ENCODE measurements at places on chromosomes 3 and 15.

DNA sequence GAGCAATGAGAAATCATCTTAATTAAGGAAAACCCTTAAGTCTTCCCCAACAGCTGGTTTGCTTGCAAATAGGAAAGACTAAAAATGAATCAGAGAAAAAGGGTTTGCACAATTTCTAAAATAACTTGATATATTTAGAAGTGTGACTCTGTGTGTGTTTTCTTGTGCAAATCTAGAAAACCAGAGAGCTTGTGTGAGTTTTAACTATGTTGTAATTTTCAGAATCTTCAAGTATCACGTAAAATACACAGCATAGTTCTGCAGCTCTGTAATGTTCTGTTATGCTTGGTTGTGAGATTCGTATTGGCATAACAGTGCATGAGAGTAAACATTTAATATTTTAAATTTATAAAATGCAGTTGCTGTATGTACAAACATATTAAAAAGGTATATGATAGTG lies 74.7 kb upstream of the GAP43 start:
- DNase-seq = no peak

- no peak for DNase-seq
Observed at GRCh38 chr3:120066634-120067033, 27.6 kb downstream of the GSK3B start.

GRCh38 chr15:91783008-91783407 lies 70.5 kb upstream of the SLCO3A1 start:
- no peak for DNase-seq

GRCh38 chr3:185059766-185060165 lies 93.1 kb downstream of the C3orf70 start:
- DNase-seq = no peak

GRCh38 chr3:53195602-53196574 lies 34.9 kb downstream of the PRKCD start:
- peak; percentile 72 for DNase-seq

DNA sequence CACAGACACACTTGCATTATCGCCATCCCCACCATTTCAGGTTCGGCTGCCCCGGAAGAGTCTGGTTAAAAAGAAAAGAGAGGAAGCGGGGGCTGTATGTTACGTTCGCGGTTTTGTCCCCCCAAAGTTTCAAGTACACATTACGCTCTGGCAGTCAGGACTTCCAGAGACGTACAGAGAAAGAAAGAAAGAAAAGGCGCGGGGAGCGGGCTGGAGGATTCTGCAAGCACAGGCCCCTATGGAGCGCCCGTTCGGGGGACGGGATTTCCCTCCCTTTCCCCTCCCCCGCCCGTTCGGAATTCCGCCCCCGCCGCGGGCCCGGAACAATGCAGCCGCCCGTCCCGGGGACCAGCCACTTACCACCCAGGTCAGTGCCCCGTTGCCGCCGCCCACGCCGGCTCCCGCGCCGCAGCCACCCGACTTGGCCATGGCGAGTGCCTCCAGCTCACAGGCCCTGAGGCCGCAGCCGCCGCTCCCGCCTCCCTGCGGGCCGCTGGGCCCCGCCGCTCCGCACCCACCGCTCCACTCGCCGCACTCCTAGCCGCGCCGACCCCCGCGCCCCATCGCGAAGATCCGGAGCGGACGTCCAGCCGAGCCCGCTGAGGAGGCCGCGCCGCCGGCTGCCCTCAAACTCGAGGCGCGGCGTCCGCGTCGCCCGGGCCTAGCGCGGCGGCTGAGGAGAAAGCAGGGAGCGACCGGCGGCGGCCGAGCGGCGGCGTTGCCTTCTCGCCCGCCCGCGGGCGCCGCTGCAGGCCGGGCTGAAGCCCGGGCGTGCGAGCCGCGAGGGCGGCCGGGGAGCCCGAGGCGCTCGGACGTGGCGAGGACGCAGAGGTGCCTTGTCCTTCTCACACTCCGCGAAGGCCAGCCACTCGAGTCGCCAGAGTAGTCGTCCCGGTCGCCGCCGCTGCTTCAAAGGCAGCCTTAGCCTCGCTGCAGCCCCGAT lies 567 bp downstream of the TOP2B start:
- DNase-seq = peak; percentile 45

- no peak for DNase-seq
Observed at GRCh38 chr3:17032407-17033034, 147.8 kb downstream of the PLCL2 start.

- DNase-seq = no peak
Observed at GRCh38 chr3:141477224-141477623, 9.6 kb upstream of the RASA2 start.

DNA sequence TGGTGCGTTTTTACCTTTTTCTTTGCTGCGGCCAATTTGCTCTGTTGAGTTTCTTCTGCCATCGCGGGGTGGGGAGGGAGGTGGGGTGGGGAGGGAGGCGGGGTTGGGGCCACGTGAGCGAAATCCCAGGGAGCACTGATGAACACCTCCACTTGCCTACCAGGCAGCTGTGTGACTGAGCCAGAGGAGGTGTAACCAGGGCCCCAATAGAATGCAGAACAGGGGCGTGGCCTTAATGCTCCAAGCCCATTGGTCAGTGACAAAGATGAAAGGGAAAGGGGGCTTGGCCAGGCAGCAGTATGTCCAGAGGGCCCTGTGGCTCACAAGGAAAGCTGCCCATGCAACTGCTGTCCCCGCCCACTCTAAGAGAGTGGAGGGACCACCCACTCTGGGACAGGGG lies 21.4 kb upstream of the OR4F6 start:
- no peak for DNase-seq

DNA sequence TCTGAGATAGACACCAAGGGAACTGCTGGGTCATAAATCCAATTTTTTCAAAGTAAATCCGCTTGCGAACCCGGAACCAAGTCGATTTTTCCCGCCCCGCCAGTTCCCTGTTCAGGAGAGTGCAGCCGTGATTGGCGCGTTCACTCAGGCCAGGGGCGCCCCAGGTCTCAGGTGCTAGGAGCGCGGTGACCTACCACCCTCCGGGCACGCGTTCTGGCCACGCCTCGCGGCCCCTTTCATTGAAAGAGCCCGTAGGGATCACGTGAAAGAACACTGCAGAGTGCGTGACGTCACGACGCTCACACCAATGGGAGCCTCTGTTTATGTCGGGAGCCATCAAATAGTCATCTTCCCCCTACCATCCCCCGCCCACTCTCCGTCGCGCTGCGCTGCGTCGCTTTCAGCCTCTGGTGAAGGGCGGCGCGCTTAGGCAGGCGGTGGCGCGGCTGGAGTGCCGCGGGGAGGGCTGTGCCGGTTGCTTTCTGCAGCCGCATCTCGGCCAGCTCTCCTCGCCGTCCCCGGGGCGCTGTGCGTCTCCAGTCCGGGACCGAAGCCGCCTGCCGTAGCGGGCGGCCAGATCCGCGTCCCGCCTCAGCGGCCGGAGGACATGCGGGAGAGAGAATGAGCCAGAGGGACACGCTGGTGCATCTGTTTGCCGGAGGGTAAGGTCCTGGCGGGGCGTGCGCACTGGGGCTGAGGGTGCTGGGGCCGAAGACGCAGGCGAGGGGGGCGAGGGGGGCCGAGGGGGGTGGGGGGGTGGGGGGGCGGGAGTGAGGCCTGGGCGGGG lies at the start of gene SLC25A36:
Gene SLC25A36, plus strand, starts transcription at position 403 of the 787 bp plus-strand sequence. Its CDS starts 219 bp downstream, at position 622.
- DNase-seq = peak; percentile 100

GRCh38 chr15:40344217-40344616 lies 3.5 kb upstream of the CCDC9B start:
- DNase-seq = no peak

DNA sequence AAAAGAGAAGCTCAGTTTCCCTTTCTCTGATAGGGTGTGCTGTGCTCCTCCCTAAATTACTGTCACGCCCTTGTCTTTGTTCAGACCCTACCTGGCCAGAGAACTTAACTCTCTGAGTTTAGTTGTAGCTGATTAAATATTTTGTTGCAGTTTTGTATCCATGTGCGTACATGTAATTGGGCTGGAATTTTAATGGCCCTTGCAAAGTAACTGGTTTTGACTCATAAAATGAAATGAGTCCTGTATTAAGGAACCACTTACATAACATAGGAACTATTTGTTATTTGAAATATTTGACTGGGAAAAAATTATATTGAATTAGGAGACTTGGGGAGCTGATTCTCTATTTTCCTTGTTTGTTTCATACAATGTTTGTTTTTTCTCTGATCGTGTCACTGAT lies 80.2 kb downstream of the LRRK1 start:
- DNase-seq = no peak

GRCh38 chr3:115330430-115330829 lies 183.3 kb upstream of the ZBTB20 start:
- no peak for DNase-seq

GRCh38 chr15:38748710-38749109 lies 184.1 kb upstream of the RASGRP1 start:
- DNase-seq = no peak

DNA sequence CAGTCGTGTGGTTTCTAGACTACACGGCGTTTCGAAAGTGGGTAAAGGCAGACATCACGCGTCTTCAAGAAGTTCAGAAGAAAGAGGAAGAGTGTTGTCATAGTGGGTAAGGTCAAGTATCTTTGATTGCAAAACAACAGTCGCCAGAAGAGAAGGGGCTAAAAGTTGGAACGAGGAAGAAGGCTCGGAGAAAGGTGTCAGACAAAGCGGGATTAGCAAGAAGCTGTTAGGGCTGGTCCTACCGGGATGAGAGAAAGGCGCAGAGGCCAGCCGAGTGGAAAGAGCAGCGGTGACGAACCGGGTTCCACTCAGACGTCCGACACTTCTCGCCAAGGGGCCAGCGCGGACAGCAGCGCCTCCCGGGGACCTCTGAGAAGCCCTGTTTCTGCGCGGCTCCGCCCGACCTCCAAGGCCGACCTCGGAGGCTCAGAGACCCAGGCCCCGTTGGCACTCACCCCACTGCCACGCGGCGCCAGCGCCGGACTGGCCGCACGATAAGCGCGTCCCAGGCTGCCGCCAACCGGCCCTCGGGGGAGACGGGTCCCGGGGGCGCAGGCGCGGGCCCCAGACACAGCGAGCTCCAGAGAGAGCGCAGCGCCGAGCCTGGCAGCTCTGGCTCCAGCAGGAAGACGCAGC lies 436 bp downstream of the ADPGK start:
- peak; percentile 74 for DNase-seq

DNA sequence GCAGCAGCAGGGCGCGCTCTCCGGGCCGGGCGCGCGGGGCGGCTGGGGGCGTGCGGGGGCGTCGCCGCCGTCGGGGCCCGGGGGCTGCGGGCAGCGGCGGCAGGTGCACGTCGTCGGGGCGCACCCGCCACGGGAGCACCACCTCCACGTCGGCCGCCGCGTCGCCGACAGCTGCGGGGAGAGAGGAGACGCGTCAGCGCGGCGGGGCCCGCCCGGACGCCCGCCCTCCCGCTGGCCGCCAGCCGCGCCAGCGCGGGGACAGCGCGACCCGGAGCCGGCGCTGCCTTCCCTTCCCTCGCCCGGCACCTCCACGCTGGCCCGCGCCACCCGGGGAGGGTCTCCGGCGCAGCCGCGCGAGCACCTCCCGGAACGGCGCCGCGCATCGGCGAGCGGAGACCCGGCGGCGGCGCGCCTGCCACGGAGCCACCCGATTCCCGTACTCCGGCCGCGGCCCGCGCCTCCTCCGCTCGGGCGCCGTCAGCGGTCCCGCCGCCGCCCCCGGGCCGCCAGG lies 481 bp downstream of the ADAMTS17 start:
- DNase-seq = no peak

- no peak for DNase-seq
Observed at GRCh38 chr15:32991619-32992111, 202.8 kb downstream of the FMN1 start.

- DNase-seq = no peak
Observed at GRCh38 chr3:158763421-158763820, 31.2 kb upstream of the RARRES1 start.

GRCh38 chr3:194340757-194341400 lies 10.2 kb downstream of the CPN2 start:
- no peak for DNase-seq

GRCh38 chr15:68311464-68311835 lies 33.9 kb downstream of the FEM1B start:
- no peak for DNase-seq

DNA sequence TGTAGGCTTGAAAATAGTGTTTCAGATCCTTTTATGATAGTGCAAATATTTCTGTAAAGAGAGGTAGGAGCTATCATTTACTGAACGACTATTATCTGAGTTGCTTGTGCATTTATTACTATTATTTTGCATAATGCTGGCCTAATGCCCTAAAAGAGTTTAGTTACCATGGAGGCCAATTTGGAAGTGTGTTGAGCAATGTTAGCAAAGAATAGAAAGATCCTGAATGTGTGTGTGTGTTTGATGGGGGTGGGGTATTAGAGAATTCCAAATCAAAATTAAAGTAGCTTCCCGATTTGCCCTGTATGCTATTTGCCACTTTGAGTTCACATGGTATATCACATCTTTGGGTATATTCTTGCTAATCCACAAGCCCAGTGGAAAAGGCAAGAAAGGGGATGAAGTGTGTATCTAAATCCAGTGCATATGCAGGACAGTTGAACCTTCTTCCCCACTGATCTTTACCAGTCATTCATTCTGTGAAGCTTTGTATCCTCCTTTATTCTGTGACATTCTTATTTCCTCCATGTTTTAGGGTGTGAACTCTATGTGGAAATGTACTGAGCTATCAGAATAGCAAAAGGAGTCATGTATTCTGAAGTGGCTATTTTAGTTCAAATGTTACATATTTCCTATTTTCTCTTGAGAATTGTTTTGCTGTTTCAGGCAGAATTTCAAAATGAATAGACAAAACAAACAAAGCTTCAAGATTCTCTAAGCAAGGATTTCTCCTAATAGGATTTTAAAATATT lies 45.7 kb upstream of the PLSCR5 start:
- DNase-seq = no peak

- no peak for DNase-seq
Observed at GRCh38 chr15:46416544-46416943, 781.7 kb downstream of the SQOR start.

DNA sequence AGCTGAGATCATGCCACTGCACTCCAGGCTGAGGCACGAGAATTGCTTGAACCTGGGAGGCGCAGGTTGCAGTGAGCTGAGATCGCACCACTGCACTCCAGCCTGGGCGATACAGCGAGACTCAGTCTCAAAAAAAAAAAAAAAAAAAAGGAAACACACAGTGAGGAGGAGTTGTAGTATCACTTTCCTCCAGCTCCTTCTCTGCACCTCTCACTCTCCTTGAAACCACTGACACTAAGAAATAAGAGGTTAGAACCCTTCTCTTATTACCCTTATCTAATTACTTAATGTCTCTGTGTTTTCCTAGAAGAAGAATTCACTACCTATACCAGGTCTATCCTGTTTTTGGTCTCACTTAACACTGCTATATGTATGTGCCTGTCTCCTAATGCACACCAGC lies 31.7 kb downstream of the RAB27A start:
- DNase-seq = no peak

DNA sequence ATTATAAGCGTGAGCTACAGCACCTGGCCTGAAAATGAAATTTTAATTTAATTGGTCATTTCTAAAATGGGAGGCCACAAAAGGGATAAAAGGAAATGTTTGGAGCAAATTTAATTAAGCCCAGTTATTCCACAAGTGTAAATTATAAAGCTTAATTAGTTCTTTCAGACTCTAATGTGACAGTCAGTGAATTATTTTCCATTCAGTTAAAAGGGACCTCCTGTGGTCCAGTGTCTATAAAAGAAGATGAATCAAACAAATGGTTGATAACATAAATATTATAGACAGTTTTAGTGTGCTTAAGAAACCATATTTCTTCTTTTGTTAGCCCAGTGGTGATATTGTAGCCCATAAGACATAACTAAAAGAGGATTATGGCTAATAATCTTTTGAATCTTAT lies 66.4 kb downstream of the CNOT10 start:
- DNase-seq = no peak

GRCh38 chr3:187957582-187957981 lies 196.4 kb upstream of the LPP start:
- DNase-seq = no peak

GRCh38 chr15:92821491-92822116 lies 78.5 kb upstream of the CHD2 start:
- DNase-seq = no peak
